ENCODE measurements at places on chromosomes 7 and 10.

DNA sequence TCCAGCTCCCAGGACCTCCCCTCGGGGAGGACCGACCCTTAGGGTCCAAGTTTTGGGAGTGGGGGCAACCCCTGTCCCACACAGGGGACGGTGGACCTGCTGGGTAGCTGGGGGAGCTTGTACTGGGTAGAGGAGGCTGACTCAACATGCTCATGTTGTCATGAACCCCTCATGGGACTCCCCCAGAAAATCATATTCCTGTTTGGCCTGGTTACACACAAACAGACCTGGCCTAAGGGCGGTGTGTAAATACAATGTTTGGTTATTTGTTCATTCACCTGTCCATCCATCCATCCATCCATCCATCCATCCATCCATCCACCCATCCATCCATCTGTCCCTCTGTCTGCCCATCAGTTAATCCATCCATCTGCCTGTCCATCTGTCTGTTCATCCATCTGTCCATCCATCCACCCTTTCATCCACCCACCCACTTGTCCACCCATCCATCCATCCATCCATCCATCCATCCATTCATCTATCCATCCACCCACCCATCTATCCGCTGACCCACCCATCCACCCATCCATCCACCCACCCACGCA, 92.9 kb downstream of the DNAJB6 start:
- no peak for DNase-seq

DNA sequence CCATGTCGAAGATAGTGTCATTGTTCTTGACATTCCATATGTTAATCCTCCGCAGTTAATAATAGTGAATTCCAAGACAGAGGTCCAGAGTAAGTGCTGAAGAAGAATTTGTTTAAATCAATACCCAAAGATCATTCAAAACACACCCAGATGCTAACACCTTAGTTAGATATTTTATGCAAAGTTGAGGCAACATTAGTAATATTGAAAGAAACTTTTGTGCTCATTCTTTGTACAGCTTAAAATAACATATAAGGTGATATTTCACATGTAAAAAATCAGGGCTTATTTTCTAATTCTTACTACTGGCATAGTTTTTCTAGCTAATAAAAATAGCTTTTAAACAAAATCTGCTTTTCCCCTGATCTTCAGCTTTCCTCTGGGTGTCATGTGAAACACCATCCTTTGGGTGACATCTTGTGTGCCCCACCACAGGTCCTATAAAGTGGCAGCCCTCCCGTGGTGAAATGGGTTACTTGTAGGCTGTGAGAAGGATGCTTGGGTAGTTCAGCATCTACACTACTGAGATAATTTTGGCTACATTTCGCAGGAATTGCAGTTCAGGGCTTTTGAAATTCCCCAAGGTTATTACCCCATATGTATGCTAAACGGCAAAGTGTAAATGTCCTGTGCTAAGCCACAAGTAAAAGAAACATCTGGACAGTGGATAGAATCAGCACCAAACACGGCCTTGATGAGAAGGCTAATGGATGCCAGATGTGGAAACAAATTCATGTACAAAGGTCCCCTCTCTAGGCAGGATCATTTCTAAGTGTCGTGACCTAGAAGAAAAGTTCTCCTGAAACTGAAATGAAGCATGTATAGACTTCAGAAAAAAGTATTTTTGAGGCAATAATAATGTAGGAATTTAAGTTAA, 105.4 kb downstream of the GRM3 start:
- no peak for DNase-seq

DNA sequence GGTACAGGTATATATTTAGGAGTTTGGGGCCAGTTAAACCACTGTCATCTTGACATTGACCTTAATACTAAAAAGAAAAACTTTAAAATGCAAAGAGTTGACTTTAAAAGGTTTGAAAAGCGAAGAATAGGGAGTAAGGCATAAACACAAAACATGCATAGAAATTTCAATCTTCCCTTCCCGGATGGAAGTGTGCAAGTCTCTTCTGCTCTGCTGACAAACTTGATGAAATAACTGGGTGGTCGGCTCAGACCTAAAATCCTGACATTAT, 3.4 kb upstream of the SPAG6 start:
- no peak for DNase-seq

DNA sequence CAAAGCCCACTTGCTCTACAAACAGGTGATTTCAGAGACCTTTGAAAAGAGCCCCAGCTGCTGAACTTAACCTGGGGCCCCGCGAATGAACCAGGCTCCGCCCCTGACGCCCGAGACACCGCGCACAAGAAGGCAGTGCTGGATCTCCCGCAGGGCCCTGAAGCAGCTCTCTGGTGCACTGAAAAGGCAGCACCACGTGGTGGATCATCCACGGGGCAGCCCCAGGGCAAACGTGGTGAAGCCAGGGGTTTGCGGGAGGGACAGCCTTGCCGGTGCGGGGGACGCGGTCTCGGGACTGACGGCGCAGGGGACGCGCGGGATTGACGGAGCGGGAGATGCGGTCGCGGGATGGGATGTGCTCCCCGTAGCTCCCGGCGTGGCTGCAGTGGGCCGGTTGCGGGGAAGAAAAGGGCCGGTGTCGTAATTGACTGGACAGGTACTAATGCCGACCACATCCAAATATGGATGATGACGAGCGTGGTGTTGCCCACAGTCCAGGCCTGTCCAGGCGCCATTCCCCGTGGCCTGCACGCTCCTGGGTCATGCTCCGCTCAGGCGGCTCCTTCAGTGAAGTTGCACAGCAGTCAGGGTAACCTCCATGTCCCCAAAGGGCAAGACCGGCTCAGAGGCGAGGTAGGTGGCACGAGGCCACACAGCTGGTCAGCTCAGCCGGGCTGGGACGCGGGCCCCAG, 421.1 kb downstream of the DNAJB6 start:
- no peak for DNase-seq

DNA sequence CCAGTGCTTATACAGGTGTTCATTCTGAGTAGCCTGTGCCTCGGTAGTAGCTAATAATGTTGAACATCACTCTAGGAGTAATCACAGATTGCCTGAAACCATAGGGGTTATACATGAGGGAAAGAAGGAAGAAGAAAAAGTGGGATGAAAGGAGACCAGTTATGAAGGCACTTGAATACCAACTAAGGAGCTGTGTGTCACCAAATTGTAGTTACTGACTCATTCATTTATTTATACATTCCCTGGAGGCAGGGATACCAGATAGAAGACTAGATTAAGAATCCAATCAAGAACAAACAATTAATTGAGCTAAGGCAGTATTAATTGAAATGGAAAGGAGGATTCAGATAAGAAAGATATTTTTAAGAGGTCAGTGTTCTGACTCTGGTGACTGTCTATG, 129.6 kb upstream of the PRPS1L1 start:
- no peak for DNase-seq

DNA sequence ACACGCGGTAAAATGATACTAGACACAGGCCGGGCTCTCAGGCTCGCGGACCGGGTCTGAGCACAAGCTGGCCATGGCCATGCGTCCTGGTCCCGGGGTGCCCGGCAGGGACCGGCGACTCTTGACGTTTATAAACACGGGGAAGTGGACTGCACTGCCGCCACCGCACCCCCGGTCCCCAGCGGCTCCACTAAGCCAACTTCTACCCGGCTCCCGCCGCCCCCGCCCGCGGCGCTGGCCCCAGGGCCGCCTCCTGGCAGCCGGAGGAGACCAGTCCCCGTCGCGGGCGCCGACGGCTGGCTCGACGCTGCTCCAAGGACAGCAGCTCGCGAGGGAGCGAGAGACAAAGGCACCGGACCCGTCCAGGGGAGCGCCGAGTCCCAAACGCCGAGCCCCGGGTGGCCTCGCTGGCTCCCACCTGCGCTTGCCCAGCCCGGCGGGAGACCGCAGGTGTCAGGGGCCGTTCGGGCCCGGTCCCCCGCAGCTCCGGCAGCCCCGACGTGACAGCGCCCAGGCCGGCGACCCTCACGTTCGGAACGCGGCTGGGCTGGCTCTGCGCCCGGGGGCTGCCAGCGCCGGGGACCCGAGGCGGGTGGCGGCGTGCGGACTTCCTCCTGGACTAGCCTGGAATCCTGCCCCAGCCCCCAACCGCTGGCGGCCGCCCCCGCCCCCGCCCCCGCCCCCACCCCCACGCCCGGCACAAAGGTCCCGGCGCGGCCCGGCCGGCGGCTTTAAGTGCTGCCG, 517 bp downstream of the ITGB1 start:
- DNase-seq: no peak
